ENCODE measurements at places on chromosomes 6 and 20. TPM values are rescaled to one million over a fixed set of nuclear protein-coding genes. Genes with fewer than 3 reads are reported as not detected.

Gene HLA-DOB
- 2.9 TPM for total RNA-seq

Gene PBOV1
- total RNA-seq: not detected

GRCh38 chr6:73081955-73082354, 143.3 kb downstream of the KHDC1L start:
- DNase-seq: no peak

DNA sequence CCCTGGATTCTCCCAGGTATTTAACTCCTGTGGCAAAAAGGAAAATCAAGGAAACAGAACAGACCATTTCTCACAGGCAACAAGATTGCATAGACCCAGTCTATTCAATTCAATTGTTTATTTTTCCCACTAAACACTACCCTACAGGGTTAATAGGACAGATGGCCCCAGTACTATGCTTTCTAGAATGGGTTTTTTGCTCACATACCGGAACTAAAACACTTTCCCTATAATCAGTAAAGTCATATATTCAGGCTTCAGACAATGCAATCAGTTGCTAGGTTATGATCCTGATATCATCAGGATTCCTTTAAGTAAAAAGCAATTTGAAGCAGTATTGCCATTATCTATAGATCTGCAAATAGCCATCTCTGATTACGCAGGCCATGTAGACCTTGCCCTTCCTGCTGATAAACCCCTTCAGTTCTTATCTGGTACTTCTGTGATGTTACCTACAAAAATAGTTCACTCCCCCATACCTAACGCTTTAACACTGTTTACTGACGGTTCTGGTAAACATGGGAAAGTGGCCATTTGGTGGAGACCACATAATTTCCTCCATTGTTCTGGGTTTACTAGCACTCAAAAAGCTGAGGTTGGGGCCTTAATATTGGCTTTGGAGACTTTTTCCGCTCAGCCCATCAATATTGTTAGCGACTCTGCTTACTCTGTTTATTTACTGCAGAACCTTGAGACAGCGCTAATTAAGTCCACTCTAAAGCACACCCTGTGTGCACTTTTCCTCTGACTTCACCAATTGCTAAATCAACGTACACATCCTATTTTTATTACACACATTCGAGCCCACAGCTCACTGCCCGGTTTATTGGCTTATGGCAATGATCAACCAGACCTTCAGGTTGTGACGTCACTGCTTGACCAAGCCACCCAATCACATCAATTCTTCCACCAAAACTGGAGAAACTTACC, 666.0 kb downstream of the PHF3 start:
- DNase-seq: no peak
